SHP77 treated with DMSO at 0.1 percent for 48 hours (cell line): ENCODE measurements at places on chromosomes 13 and 19.

DNA sequence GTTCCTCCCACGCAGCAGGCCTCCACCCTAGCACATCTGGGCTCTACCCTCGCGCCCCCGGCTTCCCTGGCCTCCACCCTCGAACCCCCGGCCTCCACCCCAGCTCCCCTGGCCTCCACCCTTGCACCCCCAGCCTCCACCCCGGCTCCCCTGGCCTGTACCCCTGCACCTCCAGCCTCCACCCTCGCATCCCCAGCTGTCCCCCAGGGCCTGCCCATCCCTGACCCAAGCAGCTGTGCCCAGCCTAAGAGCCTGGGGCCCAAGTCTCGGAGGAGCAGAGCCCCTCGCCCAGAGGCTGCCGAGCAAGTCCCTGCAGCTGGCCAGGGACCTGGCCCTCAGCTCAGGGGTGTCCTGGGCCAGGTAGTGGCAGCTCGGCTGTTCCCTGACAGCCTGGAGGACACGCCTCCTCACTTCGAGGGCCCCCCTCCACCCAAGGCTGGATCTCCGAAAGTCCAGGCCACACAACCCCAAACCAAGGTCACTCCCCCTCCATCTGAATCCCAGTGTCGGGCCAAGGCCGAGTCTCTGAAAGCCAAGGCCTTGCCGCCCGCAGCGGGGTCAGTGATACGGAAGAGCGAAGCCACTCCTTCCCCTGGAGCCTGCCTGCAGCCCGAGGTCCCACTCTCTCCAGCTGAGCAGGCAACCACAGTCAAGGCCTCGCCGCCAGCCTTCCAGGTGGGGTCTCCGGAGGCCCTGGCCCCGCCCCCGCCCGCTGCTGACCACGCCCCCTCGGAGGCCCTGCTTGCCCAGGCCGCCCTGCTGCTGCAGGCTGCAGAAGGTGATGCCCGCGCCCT lies 7.9 kb upstream of the ARHGAP33 start:
- no peak for DNase-seq

- no peak for DNase-seq
Observed at GRCh38 chr13:95505986-95506385, 46.5 kb upstream of the CLDN10 start.

GRCh38 chr19:35629332-35629633 lies 447 bp downstream of the RBM42 start:
- DNase-seq = no peak

DNA sequence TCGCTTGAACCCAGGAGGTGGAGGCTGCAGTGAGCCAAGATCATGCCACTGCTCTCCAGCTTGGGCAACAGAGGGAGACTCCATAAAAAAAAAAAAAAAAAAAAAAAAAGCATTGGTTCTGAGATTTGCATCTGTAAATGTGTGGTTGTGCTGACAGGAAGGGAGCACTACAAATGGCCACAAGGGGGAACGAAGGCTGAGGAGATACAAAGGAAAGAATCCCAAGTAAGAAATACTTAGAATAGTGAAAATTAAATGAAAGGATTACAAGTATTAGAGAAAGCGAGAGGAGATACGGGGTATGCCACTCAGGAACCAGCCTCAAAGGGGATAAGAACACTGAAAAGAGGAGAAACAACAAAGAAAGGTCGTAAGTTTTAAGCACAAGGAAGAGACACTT lies 284.9 kb downstream of the KLF12 start:
- no peak for DNase-seq

DNA sequence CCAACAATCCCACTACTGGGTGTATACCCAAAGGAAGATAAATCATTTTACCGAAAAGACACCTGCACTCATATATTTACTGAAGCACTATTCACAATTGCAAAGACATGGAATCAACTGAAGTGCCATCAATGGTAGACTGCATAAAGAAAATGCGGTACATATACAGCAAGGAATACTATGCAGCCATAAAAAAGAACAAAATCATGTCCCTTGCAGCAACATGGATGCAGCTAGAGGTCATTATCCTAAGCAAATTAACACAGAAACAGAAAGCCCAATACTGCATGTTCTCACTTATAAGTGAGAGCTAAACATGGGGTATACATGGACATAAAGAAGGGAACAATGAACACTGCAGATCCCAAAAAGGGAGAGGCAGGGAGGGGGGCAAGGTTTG lies 2.7 kb upstream of the ZNF507 start:
- DNase-seq = no peak

- DNase-seq = no peak
Observed at GRCh38 chr19:43623889-43624670, 4.7 kb upstream of the ZNF428 start.

DNA sequence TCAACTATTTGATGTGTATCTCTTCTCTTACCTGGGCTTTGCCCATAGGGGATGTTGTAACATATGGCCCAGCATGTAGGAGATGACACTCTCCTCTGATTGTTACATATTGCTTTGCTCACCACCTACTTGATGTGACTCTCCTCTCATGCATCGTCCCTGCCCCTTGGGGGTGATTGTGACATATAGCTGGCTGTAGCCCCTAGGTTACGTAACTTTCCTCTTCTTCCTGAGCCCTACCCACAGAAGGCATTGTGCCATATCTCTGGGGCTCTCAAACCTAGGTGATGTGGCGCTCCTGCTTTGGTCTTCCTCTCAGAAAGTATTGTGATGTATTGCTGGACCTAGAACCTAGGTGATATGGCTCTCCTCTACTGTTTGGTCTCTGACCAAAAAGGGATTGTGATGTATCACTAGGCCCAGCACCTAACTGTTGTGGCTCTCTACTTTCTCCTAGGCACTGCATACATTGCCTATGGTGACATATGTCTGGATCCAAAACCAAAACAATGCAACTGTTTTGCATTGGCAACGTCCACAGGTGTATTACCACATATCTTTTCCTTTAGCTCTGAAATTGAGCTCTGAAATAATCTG lies 71.9 kb upstream of the ZNF724 start:
- no peak for DNase-seq

DNA sequence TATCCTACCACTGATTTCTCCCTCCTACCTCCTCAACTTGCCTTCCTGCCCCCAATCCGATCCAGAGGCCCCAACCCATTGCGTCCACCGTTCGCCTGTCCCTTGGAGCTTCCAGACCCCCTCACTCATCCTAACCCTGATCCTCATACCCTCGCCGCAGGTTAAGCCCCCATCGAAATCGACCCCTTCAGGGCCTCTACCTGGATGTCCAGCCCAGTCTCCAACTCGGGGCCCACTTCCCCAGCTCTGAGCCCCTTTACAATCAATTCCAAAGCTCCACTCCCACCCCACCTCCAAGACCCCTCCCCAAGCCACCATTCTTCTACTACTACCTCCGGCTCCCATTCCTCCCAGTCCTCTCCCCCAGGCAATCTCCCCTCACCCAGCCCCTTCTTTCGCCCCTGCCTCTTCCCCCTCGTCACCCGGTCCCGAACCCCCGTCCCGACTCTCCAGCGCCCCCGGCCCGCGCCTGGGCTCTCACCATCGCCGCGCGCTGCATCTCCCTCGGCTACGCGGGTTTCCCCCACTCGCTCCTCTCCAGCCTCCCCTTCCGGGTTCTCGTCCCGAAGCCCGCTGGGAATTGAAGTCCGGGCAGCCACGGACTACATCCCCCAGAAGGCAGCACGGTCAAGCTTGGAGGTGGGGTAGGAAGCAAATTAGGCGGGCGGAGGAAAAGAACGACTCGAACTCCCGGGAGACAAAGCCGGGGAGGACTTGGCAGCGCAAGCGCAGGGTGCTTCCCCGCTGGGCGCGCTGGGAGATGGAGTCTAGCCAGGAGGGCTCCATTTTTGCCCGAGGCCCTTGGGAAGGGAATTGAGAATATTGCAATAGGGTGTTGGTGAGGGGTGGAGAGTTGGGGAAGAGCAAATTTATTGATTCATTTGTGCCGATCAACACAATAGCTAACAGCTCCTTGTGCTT lies at the start of gene FBXO46:
TSS of gene FBXO46 (minus strand) at position 529 of the 921 bp plus-strand sequence. CDS start 17,401 bp downstream, outside the sequence.
- peak; percentile 97 for DNase-seq

DNA sequence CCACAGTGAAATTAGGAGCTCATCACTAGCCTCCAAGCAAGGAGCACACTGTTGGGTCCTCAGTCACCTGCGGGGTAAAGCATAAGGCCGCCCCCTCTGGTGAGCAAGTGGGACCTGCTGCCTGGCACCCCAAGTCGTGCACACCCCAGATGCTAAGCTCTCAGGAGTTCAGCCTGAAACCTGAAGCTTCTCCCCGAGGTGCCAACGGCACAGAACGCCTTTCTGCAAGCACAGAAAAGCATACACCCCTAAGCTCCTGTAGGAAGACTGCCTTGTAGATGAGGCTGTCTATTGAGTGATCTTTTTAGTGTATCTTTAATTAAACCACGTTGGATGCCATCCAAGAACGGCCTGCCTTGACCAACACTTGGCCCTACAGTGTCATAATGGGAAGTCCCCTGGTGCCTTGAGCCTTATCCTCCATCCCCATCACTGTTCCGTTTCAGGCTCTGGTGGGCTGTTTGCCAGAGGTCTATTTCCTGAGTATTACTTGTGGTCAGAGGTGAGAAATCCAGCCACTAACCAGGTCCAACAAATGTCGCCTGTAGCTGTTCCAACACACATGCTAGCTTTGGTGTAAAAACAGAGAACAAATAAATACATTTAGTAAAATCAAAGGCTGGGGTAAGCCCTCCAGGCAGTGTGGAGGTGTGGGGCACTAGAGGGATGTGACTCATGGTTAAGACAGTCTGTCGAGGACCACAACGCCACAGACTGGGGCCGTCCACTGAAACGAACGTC lies 44.8 kb downstream of the C13orf42 start:
- no peak for DNase-seq

DNA sequence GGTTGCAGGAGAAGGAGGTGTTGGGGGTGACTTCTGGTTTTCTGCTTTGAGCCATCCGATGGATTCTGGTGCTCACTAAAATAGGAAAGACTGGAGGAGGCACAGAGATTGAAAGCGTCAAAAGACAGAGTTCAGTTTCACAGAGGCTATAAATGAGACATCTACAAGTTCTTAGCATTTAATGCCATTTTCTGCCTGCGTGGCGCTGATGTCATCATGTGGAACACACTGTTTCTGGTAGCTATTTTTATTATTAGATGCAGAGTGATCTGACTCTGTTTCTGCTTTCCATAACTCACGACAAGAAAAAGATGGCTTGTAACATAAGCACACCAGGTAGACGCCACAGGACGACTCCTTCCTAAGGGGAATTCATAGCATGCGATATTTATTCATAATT lies 3.3 kb upstream of the SLC39A3 start:
- no peak for DNase-seq

GRCh38 chr13:52651897-52652195 lies 790 bp upstream of the SUGT1 start:
- no peak for DNase-seq

GRCh38 chr13:25771641-25772478 lies 280.0 kb downstream of the SHISA2 start:
- no peak for DNase-seq

GRCh38 chr19:35915443-35915842 lies 7.3 kb upstream of the TYROBP start:
- no peak for DNase-seq

- no peak for DNase-seq
Observed at GRCh38 chr19:17654993-17655392, 33.2 kb downstream of the UNC13A start.

DNA sequence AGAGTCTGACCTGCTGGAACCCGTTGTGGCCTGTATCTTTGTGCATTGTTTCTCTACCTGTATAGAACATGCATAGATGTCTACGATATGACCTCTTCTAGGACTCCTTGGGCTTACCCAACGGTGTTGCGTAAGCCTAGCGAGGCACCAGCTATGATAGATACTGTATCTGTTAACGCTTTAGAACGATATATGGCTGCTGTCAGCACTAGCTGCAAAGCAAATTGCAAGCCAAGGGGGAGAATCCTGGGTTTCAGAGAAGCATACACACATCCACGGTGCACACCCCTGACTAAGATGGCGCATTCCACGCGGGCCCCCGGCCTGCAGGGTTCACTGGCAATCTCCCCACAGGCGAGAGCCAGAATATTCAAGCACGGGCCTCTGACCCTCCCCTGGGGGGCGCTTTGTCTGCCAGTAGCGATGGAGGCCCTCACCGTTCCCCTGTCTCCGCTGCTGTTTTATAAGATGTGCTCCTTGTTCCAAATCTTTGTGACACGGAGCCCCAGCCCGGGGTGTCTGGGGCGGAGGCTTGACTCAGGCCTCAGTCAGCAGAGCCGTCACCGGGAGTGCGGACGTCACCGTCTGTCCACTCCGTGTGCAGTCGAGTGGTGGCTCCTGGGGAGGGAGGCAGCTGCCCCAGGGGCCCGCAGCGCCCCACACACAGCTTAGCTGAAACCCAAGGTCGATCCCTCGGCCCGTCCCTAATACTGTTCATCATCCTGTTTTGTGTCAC lies 12.9 kb upstream of the RPS15 start:
- no peak for DNase-seq

DNA sequence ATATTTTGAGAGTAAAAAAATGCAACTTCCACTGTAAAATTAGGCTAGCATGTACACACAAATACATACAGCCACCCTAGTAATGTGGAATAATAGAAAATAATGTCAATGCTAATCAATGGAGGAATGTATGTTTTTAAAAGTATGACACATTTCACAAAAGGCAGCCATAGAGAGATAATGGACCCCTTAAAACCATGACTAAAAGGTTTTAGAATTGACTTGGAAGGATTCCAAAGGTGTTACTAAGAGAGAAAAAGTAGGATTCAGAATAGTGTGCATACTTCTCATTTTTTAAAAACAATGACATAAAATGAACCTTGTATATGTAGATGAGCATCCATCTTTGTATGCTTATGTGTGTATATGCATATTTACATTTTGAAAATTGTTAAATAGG lies 597.9 kb upstream of the PCDH9 start:
- DNase-seq = no peak

DNA sequence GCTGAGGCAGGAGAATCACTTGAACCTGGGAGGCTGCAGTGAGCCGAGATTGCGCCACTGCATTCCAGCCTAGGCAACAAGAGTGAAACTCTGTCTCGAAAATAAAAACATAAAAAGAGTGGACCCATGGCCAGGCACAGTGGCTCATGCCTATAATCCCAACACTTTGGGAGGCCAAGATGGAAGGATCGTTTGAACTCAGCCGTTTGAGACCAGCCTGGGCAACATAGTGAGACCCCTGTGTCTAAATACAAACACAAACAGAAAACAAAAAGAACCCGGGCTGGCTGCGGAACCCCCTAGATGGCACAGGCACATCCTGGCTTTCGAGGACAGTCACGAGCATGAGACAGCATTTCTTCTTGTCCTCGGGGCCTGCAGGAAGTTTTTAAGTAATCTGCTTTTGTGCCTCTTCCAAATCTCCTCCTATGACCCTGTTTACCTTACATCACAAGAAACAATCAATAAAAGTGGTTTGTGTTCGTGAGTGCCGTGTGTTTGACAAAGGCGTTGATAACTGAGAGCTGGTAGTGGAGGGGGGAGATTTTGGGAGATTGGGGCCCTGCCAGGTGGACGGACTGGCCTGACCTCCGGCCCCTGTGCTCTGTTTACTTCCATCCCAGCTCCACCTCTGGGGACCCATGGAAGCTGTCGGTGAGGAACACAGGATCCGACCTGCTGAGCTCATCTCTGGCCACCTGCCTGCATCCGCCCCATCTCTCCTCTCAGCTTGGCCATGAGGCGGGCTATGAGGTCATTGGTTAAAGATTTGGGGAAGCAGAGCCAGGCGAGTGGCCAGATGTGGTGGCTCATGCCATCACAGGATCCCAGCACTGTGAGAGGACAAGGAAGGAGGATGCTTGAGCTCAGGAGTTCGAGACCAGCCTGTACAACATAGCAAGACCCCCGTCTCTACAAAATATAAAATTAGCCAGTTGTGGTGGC lies 5.9 kb upstream of the GDF15 start:
- peak; percentile 49 for DNase-seq
